Kidney (tissue), 22 donors: ENCODE measurements at places on chromosomes 5 and 9.

DNA sequence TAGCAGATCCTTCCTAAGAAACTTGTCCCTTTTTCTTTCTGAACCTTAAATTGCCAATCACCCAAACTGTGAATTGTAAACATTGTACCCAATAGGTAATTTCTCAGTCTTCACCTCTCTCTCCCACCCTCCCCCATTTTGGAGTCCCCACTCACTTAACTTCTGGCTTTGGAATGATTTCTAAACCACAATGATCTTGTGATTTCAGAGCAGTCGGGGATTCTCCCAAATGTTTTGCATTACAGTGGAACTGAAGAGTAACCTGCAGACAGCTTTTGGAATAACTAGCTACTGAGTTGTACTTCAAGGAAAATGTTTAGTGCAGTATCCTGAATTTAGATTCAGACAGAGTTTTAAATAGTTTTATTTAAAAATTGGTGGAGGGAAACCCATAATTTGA lies 19.2 kb downstream of the SLC27A6 start:
- no peak for DNase-seq

DNA sequence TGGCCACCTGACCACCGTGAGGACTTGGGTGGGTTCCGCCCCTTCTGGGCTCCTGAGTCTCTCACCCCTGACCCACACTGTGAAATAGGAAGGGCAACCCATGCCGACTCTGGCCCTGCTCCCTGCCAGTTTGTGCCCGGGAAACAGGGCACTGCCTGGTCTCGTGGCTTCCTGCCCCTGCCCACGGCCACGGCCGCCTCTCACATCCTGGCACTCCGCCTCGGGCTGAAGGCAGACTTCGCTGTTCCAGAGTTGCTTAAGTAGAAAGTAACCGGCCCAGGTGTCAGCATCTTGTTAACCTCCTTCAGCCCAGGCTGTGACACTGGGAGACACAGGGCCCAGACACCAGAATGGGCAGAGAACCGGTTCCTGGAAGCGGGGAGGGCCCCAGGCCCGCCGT lies 68.7 kb upstream of the RNU6ATAC start:
- no peak for DNase-seq

GRCh38 chr5:119275146-119275545 lies 80.7 kb upstream of the TNFAIP8 start:
- DNase-seq = no peak

DNA sequence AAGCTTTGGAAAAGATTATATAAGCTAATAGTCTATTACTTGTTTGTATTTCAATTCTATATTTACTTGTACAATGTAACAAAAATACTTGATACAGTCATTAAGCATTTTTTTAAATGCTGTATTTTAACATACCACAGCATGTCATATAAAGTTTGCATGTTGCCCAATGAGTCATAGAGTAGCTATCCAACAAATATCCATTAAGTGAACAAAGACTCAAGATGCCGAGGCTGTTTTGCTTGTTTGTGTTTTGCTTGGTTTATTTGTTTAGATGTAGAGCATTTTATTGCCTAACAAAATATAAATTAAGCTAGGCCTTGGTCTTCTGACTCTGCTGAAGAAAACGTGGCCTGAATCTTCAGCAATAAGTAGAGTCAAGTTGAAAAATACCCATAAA lies 1584.3 kb upstream of the NUDT12 start:
- DNase-seq = no peak

GRCh38 chr5:89349246-89349980 lies 466.4 kb upstream of the MEF2C start:
- DNase-seq = no peak

- no peak for DNase-seq
Measured at GRCh38 chr5:10741661-10742060, 19.4 kb downstream of the DAP start.

- no peak for DNase-seq
Measured at GRCh38 chr5:11322133-11322532, 561.1 kb upstream of the DAP start.

- DNase-seq = no peak
Measured at GRCh38 chr5:30103452-30104202, 1089.9 kb upstream of the CDH6 start.

GRCh38 chr9:82572146-82572545 lies 490.8 kb downstream of the RASEF start:
- no peak for DNase-seq

DNA sequence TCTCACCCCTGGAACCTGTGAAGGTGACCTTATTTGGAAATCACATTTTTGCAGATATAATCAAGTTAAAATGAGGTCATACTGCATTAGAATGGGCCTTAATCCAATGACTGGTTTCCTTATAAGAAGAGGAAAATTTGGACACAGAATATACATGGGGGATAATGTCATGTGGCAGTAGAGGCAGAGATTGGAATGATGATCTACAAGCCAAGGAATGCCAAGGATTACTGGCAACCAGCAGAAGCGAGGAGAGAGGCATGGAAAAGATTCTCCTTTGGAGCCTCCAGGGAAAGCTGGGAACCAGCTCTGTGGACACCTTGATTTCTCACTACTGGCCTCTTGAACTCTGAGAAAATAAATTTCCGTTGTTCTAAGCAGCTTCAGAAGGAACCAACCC lies 20.2 kb upstream of the CEP78 start:
- DNase-seq = no peak

- DNase-seq = no peak
Measured at GRCh38 chr5:169808118-169808581, 171.1 kb downstream of the DOCK2 start.
